ENCODE measurements at places on chromosomes 7 and 10. TPM values are rescaled to one million over a fixed set of nuclear protein-coding genes. Genes with fewer than 3 reads are reported as not detected.
A peak's percentile ranks its signal among the peaks of the same experiment; 100 is the strongest.

- DNase-seq, result no peak
These were observed 123.5 kb upstream of the AGR3 start for GRCh38 chr7:17005271-17005670.

DNA sequence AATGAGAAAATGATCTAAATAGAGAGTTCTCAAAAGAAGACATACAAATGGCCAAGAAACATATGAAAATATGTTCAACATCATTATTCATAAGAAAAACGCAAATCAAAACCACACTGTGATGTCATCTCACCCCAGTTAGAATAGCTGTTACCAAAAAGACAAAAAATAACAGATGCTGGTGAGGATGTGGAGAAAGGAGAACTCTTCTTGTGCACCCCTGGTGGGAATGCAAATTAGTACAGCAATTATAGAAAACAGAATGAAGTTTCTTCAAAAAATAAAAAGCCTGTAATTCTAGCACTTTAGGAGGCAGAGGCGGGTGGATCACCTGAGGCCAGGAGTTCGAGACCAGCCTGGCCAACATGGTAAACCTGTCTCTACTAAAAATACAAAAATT lies 199.3 kb downstream of the PARD3 start:
- DNase-seq, result no peak

- DNase-seq, result no peak
These were observed 39.1 kb upstream of the HERPUD2 start for GRCh38 chr7:35734001-35734483.

GRCh38 chr10:74034301-74034700 lies 36.4 kb downstream of the VCL start:
- DNase-seq, result no peak

DNA sequence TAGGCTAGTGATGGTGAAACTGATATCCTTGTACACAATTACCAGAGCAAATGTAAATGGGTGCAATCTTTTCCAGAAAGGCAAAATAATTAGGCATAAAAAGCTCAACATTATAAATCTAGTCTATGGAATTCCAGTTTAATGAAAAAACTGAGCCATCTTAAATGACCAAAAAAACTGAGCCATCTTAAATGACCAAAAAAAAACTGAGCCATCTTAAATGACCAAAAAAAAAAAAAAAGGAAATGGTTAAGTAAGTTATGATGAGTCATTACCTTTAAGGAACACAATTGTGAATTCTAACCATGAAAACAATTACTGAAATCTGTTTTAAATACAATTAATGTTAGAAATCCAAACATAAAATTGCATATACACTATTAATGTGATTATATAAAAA lies 25.3 kb downstream of the USP6NL start:
- peak; percentile 9 for DNase-seq

DNA sequence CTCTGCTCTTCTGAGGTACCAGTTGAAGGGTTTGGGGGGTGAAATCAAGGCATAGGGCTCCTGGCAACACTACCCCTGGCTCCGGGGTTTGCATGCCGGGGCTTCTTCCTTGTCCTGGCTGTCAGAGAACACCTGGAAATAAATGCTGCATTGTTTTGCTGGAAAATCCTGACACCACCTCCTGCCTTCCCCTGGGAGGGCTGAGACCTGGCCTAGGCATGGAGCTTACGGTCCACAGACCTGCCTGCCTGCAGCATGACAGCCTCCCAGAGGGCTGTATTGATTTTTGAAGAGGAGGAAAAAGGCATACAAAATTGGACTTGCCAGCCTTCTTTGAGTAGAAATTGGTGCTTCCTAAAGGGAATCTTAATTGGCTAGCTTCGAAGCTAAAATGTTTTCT lies 227.1 kb downstream of the MGMT start:
- DNase-seq, result no peak

DNA sequence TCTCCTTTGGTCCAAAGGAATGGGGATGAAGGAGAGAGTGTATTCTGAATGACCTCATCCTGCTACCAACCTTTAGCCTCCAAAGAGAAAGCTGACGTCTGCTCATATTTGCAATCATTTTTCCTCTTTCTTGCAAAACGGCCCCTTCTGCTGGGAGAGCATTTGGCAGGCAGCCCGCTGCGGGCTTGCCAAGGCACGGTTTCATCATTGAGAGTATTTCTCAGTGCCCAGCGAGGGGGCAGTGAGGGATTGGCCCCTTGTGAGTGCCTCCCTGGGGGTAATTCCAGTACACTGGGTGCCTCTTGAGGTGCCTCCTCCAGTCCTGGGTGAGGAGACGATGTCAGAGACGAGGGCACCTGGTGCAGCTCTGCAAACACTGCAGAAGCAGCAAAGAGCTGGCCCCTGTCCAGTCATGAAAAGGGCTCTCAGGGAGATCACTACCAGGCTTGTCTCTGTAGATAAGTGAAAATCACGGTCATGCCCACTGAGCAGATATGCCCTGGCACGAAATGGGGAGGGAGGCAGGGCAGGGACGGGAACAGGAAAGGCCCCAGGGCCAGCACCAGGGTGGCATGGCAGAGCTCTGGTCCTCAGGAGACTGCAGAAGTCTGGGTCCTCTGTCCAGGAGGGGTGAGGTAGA lies 48.7 kb upstream of the SHH start:
- DNase-seq, result peak; percentile 49

DNA sequence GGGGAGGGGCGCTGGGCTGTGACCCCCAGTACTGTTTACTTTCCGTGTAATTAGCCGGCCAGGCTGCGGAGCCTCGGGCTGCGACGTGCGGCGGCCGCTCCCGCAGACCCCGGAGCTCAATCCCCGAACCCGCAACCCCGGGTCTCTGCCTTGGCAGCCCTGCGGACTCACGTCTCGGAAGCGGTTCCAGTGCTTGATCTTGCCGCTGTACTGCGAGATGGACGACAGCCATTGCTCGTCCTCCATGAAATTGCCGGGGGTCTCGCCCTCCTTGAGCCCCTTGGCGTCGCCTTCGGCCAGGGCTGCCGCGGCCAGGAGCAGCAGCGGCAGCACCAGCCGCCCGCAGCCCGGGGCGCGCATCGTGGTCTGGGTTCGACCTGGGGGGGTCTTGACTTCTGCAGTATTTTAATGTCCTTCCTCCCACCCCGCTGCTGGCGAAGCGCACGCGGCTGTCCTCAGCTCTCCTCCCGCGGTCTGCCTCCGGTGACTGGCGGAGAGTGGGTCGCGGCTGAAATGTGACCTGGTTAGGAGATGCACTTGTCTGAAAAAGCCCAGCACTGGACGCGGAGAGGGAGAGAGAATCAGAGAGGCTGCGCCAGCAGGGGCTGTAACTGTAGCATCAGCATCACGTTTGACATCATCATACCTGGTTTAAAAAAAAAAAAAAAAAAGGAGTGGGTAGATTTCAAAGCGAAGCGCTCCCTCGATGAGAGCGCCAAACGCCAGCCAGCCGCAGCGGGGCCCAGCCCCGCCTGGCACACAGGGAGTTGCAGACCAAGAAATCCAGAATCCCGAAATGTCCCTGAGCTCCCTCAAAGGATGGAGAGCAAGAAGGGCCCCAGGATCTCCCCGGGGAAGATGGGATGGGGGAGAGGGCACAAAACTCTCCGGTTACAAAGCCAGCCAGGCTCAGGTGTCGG lies at the start of gene SPOCK2:
Gene SPOCK2 (minus strand): TSS at position 583 of the 920 bp plus-strand sequence. CDS start 223 bp downstream, at position 360.
- no peak for DNase-seq

GRCh38 chr7:30321089-30321881 lies 36.9 kb downstream of the ZNRF2 start:
- DNase-seq, result peak; percentile 50

DNA sequence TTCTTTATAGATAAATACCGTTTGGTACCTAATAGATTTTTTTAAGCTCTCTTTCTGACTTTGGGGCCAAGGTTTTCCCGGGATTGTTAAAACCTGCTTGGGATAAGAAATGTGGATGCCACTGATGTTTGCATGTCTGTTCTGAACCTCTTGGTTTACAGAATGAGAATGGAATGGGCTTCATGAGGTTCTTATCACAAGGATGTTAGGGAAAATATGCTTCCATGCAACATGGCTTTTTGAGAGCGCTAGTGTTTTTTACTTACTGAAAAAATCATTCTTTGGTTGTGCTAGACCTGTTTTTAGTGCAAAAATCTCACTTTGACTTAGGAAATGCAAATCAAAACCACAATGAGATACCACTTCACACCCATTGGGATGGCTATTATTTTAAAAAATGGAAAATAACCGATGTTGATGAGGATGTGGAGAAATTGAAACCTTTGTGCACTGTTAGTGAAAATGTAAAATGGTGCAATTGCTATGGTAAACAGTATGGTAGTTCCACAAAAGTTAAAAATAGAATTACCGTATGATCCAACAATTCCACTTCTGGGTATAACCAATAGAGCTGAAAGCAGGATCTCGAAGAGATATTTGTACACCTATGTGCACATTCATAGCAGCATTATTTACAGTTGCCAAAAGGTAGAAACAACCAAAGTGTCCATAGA lies 38.9 kb downstream of the TSPAN14 start:
- DNase-seq, result no peak

- DNase-seq, result no peak
These were observed 147.9 kb downstream of the ZNF438 start for GRCh38 chr10:30883751-30884150.

GRCh38 chr10:101043363-101043707 lies 12.3 kb downstream of the SFXN3 start:
- no peak for DNase-seq

Gene DPYSL4
- total RNA-seq, result 4.2 TPM

Gene INPP5F
- 22.2 TPM for total RNA-seq

Gene TMEM139
- total RNA-seq, result not detected

Gene SLC26A5
- not detected for total RNA-seq

Gene CDHR3
- total RNA-seq, result 19.6 TPM

Gene NUTM2E
- not detected for total RNA-seq

Data from fibroblast of the aortic adventitia (primary cell).